ENCODE measurements at places on chromosomes 1 and 21.
A peak's percentile ranks its signal among the peaks of the same experiment; 100 is the strongest.

GRCh38 chr1:11054666-11055065 is 5.2 kb downstream of the SRM start:
- DNase-seq: no peak

DNA sequence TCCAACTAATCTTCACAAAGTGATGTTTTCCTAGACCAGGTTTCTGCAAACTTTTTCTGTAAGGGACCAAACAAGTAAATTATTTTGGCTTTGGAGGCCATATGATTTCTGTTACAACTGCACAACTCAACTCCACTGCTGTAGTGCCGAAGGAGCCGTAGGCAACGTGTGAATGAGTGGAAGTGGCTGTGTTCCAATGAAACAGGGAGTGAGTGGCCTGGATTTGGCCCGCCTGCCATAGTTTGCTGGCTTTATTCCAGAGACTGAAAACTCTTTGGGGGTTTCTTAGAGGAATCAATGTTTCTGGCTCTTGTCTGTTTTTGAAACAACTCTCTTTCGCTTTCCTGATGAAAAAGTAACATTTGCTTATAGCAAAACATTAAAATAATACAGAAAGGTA is 12.6 kb upstream of the ACTL8 start:
- no peak for DNase-seq

DNA sequence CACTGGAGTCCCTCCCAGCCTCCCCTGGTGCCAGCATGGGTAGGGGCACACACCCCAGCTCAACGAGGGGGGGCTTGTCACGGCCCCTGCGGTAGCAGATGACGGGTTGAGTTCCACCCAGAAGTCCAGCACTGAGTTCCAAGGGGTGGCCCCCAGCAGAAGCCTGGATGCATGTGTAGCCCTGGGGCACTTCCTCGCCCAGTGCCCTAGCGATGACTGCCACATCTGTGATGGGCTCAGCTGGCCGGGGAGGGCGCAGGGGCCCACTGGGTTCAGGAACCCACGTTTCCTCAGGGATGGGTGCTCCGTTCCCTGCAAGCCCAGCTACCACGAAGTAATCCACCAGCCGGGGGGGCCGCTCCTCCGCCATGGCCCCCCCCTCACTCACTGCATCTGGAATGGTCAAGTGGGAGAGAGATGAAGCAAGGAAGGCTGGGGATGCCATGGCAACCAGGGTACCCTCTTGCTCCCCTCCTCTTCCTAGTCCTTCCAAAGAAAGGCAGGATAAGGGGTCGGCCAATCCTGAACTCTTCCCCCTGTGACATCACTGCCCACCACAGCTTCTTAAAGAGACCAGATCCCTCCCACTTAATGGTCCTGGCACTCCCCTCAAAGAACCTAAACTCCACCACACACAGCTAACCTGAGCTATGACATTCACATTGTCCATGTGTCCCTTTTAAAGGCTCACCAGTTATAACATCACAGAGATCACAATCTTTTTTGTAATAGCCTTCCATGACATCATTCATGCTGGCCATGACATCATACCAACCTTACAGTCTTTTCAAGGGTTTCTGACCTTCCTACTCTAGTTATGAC is 2.3 kb downstream of the DENND4B start:
- DNase-seq: no peak

DNA sequence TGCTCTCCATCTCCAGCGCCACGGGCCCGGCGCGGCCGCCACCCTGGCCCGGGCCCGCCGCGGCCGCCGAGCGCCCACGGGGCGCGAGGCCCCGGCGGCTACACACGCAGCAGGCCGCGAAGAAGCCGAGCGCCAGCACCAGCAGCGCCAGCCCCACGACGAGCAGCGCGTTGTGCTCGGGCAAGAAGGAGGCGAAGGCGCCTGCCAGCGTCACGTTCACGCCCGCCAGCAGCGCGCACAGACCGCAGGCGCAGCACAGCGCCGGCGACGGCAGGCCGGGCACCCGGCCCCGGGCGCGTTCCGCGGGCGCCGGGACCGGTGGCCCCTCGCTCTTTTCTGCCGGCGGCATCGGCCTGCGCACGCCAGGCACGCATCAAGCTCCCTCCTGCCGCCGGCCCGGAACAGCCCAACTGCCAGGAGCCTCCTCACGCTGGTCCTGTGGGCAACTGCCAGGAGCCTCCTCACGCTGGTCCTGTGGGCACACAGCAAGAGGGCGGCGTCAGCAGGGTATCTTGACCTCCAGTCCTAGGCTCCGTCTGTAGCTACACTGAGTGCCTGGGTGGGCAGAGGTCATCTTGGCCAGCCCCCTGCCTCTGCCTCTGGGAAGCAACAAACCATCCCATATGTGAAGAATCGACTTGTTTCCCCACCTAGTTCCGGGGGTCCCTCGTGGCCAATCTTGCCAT is 18.1 kb downstream of the KNCN start:
- no peak for DNase-seq

DNA sequence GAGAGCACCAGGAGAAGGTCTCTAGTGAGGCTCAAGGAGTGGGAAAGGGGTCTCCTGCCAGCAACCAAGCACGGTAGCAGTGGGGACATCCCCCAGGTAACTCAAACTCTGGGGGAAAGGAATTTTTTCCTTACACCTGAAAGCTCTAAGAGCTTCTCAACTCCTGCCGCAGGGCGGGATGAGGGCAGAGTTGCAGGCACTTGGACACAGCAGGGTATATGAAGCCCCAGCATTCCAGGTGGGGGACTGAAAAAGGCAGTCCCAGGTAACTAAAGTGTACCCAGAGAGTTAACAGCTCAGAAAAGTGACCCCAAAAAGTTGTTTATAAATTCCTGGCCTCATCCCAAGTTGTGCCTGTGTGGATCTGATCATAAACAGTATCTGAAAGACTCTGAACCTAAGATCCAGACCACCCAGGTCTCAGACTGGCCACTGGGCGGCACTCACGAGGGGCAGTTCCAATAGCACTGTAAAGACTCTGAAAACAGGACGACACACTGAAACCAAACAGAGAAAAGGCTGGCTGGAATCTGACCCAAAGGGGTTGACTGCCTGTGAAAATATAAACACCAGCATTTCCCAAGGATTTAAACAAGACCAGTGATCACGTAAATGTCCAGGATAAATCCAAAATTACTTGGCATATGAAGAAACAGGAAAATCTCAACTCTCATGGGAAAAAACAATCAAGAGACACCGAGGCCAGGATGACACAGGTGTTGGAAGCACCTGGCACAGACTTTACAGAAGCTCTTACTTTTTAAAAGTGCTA is 47.5 kb downstream of the HSF2BP start:
- peak; percentile 75 for DNase-seq

DNA sequence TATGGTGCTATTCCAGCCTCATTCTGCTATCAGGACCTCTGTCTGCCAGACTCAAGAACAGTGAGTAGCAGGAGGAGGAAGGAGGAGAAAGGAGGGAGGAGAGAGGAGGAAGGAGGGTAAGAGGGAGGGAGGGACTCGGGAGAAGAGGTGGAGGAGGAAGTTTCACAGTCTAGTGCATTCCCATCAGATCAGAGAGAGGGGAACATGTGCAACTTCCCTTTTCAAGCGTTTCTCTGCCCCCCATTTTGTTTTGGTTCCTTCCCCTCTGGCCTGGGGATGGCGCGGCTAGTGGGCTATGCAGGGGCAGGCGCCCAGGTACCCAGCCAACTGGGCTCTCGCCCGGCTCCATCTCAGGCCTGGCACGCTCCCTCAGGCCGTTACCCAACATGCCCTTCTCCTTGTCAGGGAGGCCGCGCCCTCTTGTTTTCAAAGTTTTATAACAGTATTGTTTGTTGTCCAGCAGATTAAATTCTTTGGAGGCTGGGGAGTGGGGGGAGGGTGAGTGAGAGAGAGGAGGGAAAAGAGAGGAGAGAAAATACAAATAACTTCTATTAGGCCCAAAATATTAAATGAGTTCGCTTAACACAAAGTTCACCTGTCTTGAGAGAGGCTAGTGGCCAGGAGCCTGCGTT is 56.0 kb downstream of the CD46 start:
- no peak for DNase-seq
